ENCODE measurements at places on chromosomes 11 and 22.

DNA sequence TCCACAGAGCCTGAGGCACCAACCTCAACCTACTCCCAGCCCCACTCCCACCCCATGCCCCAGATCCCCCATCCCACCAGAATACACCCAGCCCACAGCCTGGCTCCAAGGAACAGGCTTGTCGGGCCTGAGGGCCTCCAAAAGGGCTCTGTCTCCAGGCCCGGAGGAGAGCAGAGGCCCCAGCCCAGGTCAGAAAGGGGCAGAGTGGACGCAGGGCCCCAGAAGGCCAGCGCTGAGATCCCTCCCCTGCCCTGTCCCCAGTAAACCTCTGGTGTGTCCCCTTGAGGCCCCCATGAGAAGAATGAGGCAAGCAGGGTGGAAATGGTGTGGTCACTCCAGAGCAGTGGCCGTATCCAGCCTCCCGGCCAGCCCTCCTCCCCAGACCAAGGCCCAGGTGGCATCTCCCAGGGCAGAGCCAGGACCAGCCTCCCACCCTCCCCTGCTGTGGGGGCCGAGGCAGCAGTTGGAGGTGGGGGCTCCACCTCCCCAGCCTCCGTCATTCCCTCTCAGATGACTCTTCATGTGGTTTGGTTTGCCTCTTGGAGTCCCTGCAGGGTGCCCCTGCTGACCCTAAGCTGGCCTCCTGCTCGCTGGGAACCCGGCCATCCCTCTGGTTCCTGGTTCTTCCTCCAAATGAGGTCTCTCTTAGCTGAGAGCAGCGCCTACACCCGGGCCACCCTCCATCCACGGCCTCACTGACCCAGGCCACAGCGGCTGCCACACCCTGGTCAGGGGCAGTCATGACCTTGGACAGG is 195.0 kb downstream of the IGLL1 start:
- DNase-seq: no peak

GRCh38 chr22:45518580-45518991 is 15.9 kb downstream of the FBLN1 start:
- DNase-seq: no peak

GRCh38 chr11:124749912-124750311 is 2.1 kb downstream of the VSIG2 start:
- no peak for DNase-seq

GRCh38 chr11:19079643-19080440 is 19.3 kb upstream of the MRGPRX2 start:
- no peak for DNase-seq

DNA sequence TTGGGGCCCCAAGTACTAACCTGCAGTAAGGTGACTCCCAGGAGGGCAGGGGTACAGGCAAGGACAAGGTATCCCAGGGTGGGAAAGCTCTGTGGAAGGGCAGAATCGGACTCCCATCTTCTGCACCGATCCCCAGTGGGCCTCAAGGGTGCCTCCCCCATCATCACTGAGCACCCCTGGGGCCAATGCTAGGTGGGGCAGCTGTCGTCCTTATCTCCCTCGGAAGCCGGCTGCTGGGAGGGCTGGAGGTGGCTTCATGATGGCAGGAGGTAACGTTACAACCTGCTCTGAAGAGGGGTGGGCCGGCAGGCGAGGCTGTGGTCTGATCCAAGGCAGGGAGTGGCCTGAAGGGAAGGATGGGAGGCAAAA is 87.6 kb upstream of the LINC01488 start:
- DNase-seq: no peak

GRCh38 chr11:2934021-2934550 is 4.9 kb upstream of the PHLDA2 start:
- no peak for DNase-seq

GRCh38 chr11:19849107-19849789 is 136.6 kb downstream of the NAV2 start:
- DNase-seq: no peak

GRCh38 chr11:108931168-108931567 is 266.3 kb downstream of the DDX10 start:
- DNase-seq: no peak

DNA sequence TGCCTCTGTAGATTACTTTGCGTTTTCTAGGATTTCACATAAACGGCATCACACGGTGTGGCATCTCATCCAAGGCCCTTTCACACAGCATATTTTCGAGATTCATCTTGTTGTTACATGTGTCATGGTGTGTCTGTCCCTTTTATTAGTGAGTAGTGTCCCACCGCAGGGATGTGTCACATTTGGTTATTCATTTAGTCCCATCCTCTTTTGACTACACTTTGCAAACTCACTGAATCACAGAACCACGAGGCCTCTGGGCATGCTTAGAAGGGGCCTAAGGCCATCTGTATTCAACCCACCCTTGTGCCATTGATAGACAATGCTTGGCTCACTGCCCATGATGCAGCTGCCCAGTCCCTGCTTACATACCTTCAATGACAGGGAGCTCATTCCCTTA is 4.2 kb upstream of the RAC2 start:
- no peak for DNase-seq

GRCh38 chr11:18071098-18071705 is 25.1 kb upstream of the TPH1 start:
- DNase-seq: peak; percentile 73

- no peak for DNase-seq
These were observed 583.3 kb upstream of the TENM4 start for GRCh38 chr11:80024119-80024518.

- DNase-seq: no peak
These were observed 7.0 kb downstream of the LMF2 start for GRCh38 chr22:50500452-50500851.

- DNase-seq: no peak
These were observed 45.6 kb upstream of the SEPTIN5 start for GRCh38 chr22:19668748-19669147.

DNA sequence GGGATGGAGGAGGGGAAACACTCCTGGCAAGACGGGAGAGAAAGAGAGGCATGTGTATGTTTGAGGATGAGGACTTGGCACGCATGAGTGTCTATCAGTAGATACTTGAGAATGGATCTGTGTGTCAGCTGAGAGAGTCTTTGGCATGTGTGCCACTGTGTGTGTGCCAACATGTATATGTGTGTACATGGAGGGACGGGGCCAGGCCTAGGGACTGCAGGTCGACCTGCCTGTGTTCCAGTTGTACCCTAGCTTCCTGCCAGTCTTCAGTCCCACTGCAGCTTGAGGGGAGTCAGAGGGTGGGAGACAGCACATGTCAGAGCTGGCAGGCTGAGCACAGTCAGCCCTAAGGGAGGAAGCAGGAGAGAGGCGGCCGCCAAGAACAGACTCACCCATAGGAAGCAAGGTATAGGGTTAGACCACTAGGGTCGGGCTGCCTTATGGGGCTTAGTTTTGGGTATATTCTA is 5.6 kb downstream of the CLCF1 start:
- DNase-seq: no peak

- no peak for DNase-seq
These were observed 156.2 kb downstream of the TMEM135 start for GRCh38 chr11:87193756-87194470.

- no peak for DNase-seq
These were observed 84.0 kb upstream of the PITPNB start for GRCh38 chr22:28002863-28003565.

DNA sequence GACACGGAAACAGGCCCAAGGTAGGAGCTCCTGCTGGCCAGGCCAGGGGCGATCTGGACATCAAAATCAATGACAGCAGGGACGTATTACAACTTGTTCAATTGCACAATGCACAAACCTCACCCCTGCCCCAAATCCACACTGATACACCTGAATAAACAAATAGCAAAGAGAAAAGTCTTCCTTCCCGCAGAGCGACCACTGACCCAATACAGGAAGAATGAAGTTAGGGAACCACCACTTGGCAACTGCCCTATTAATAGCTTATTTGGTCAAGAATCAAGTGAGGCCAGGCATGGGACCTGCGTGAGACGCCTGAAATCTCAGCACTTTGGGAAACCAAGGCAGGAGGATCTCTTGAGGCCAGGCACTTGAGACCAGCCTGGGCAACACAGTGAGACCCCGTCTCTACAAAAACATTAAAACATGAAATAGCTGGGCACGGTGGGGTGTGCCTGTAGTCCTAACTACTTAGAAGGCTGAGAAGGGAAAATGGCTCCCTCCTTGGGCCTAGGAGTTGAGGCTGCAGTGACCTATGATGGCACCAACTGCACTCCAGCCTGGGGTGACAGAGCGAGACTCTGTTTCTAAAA is 109.1 kb downstream of the MED15 start:
- DNase-seq: no peak

DNA sequence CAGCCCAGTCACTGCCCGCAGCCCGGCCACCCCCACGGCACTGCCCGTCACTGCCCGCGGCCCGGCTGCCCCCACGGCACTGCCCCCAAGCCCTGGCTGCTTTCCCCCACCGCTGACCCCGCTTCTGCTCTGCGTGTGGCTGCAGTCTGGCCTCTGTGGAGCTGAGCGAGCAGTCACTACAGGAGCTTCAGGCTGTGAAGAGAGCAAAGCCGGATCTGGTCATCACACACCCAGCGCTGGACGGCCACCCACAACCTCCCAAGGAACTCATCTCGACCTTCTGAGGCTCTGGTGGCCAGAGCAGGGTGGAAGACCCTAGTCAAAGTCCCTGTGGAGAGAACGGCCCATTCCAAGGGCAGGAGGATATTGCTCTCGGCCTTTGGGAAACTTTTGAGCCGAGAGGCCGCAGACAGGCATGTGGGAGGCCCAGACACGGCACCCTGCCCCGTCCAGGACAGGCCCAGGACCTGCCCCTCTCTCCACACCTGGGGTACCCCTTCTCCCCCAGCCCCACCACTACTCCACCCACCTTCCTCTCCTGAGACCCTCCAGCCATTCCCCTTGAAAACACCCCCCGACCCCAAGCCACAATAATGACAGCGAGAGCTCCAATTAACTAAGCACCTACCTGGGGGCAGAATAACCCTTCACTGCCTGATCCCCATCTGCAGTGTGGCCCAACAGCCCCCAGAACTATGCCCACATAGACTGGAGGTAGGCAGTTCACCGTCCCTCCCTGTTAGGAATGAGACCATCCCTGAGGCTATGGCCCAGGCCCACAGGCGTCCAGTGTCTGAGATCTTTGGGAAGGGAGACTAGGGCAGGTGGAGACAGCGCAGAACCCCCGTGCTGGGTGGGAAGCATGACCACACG is 3.7 kb upstream of the PGGHG start:
- DNase-seq: no peak

DNA sequence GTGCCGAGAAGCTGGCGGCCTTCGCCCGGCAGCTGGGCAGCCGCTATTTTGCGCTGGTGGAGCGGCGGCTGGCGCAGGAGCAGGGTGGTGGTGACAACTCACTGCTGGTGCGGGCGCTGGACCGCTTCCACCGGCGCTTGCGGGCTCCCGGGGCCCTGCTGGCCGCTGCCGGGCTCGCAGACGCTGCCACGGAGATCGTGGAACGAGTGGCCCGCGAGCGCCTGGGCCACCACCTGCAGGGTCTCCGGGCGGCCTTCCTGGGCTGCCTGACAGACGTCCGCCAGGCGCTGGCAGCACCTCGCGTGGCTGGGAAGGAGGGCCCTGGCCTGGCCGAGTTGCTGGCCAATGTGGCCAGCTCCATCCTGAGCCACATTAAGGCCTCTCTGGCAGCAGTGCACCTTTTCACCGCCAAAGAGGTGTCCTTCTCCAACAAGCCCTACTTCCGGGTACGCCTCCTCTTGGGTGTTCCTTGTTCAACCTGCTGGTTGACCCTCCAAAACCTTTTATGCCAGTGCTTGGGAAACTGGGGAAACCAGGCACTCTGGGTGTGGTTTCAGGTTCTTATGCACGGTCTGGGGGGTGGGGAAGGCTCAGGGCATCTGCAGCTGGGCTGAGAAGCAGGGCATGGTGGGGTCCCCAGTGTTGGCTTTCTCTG is 3.1 kb upstream of the TM7SF2 start:
- DNase-seq: no peak

DNA sequence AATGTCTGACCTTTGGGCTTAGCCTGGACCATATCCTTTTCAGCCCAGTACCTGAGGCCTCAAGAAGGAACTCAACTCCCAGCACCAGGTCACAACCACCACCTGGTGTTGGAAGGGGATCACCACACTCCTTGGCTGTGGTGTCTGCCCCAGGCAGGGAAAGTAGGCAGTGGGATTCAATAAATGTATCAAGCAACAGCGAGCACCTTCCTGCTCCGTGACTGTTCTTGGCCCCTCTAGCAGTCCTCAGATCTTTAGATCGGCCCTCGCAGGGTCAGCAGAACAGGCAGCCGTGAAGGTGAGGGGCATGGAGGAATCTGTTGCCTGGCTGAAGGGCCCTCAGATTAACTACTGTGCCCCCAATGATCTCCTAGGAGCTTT is 15.9 kb downstream of the ARFGAP2 start:
- DNase-seq: no peak

GRCh38 chr11:95977534-95978174 is 53.7 kb upstream of the MTMR2 start:
- DNase-seq: no peak

DNA sequence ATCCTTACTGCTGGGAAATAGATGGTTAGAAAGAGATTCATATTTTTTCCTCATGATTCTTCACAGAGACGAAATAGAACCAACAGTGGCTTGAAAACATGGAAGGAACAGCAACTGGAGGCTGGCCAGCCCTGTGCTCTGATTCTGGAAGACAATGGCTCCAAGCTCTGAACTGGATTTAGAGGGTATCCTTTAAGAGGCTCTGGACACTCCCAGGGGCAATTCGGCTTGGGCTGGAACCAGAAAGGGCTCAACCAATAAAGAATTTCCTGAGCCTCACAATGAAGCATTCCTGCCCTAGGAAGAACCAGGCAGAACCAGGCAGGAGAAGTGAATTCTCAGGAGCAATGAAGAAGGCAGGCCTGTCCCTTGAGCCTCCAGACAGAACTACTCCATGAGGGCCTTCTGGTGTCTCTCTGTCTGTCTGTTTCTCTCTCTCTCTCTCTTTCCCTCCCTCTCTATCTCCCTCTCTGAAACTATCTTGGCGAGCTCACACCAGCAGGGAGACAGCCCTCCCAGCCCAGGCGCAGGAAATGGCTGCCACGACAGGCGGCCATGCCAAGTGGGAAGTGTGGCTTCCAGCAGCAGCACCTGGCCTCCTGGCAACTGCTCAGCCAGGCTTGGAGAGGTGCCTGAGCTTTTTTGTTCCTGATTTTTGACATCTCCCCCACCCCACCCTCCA is 93.3 kb downstream of the RCN1 start:
- no peak for DNase-seq

DNA sequence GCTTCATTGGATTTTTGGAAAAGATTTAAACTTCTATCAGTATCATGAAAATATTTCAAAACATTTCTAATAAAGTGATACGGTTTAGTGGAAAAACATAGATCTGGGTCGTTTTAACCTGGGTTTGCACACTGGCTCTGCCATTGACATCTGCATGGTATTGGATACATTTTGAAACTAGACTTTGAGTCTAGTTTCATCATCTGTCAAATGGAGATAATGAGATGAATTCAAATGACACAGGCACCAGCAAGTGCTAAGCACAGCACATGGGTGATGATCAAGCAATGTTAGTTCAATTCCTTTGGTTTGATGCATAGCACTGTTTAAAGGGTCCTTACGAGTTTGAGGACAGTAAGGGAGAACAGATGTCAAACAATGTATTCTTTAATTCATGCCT is 819.0 kb upstream of the CCDC90B start:
- no peak for DNase-seq

- DNase-seq: no peak
These were observed 81.3 kb upstream of the BLID start for GRCh38 chr11:122197066-122197987.
